ENCODE measurements at places on chromosomes 5 and 9. TPM values are rescaled to one million over a fixed set of nuclear protein-coding genes. Genes with fewer than 3 reads are reported as not detected.

LCN9 gene
- not detected for polyA plus RNA-seq

CAMLG gene
- polyA plus RNA-seq, result 49.7 TPM

ANKRD20A1 gene
- polyA plus RNA-seq, result 0.75 TPM

GRIN3A gene
- polyA plus RNA-seq, result 0.09 TPM

ACOT12 gene
- 0.05 TPM for polyA plus RNA-seq

PTGR1 gene
- 81.2 TPM for polyA plus RNA-seq

LCN6 gene
- polyA plus RNA-seq, result 26.6 TPM

ZSWIM6 gene
- 6.0 TPM for polyA plus RNA-seq

SLCO6A1 gene
- not detected for polyA plus RNA-seq

CACNA1B gene
- polyA plus RNA-seq, result 0.14 TPM

GMCL2 gene
- not detected for polyA plus RNA-seq

CDH9 gene
- polyA plus RNA-seq, result not detected

PCDHA7 gene
- 0.14 TPM for polyA plus RNA-seq

NPR3 gene
- 1.8 TPM for polyA plus RNA-seq

ADCY2 gene
- 6.6 TPM for polyA plus RNA-seq

PCDHA9 gene
- polyA plus RNA-seq, result 0.03 TPM

MARCHF3 gene
- 9.2 TPM for polyA plus RNA-seq

DRD1 gene
- 0.81 TPM for polyA plus RNA-seq

CCL19 gene
- 4.0 TPM for polyA plus RNA-seq

GARIN3 gene
- not detected for polyA plus RNA-seq

FOXD4L4 gene
- not detected for polyA plus RNA-seq

ALDH1A1 gene
- polyA plus RNA-seq, result 33.2 TPM

TMEM252 gene
- polyA plus RNA-seq, result 0.24 TPM

CATSPER3 gene
- 0.72 TPM for polyA plus RNA-seq

ASS1 gene
- polyA plus RNA-seq, result 115 TPM

PTRH1 gene
- polyA plus RNA-seq, result 29.8 TPM

S1PR3 gene
- polyA plus RNA-seq, result 47.4 TPM

CXCL14 gene
- 107 TPM for polyA plus RNA-seq
